Heart left ventricle (tissue), 16 donors: ENCODE measurements at places on chromosomes 1 and 21. TPM values are rescaled to one million over a fixed set of nuclear protein-coding genes. Genes with fewer than 3 reads are reported as not detected.

DNA sequence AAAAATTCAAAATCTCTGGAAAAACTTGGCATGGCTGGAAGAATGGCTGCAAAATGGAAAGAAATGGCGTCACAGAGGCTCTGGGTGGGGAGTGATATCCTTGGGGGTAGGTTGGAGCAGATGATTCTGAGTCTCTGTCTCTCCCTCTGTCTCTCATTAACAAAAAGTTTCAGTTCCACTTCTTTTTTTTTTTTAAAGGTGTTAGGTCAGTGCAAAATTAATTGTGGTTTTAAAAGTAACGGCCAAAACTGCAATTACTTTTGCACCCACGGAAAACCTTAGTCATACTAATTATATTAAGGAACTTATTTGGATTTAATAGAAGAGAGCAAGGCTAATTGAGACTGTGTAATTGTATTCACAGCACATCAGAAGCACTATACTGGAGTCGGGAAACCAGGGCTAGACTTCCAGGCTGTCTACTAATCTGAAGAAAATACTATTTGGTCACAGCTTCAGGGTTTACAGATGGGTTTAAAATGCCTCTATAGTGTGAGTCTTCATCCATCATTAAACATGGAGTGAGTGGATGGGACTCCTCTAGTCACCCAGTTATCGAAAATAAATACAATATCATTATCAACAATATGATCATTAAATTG lies 289.1 kb upstream of the PLD5 start:
- no peaks in the 10 kb centered on the region for H3K27me3 ChIP-seq
- H3K27ac ChIP-seq = no peak overlapping the region
- H3K4me3 ChIP-seq = no peak overlapping the region

The CLDN17 gene
- total RNA-seq = not detected

GRCh38 chr1:208066583-208066982 lies 155.7 kb upstream of the CD34 start:
- no peak overlapping the region for H3K27ac ChIP-seq
- H3K4me3 ChIP-seq = no peak overlapping the region
- no peaks in the 10 kb centered on the region for H3K27me3 ChIP-seq
- DNase-seq = no peak
- H3K36me3 ChIP-seq = no peaks in the 10 kb centered on the region

- H3K27me3 ChIP-seq = no peaks in the 10 kb centered on the region
- no peaks in the 10 kb centered on the region for H3K36me3 ChIP-seq
- no peak overlapping the region for H3K4me3 ChIP-seq
- no peak for DNase-seq
Measured at GRCh38 chr1:43942411-43942810, 4.3 kb upstream of the IPO13 start.

DNA sequence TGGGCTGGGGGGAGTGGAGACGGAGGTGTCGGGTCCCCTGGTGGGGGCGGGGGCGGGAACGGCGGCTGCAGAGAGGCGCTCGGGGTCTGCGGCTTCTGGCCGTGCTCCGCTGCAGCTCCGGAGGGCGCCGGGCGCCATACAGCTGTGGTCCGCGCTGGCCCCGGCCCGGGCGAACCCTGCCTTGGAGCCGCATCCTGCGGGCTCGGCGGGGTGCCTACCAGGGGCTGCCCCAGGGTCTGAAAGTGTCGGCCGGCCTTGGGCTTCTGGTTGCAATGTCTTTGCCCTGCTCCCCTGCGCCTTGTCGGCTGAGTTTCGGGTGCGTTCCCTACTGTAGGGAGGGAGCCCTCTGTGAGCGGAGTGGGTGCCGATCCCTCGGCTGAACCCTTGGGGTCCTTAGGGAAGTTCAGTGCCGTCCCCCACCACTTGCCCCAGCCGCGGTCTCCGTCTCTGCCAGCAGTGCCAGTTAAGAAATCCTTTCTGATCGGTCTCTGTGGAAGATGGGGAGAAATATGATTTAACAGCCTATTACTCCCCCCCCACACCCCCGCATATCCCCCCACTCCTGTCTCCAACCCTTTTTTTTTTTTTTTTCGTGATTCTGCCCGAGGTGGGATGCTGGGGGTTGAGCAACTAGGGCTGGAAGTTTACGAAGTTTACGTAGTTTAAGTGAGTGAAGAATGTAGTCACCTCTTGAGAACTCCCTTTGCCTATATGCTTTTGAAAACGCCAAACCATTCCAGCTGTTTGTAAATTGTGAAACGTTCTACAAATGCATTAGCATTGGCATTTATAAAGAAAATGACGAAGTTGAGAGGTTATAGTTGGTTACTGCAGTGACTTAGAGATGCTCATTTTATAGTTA lies 588 bp downstream of the NEXN start:
- no peak for DNase-seq
- H3K4me1 ChIP-seq = peaks cover 6% of the 10 kb centered on the region
- peaks cover 7% of the 10 kb centered on the region for H3K36me3 ChIP-seq

DNA sequence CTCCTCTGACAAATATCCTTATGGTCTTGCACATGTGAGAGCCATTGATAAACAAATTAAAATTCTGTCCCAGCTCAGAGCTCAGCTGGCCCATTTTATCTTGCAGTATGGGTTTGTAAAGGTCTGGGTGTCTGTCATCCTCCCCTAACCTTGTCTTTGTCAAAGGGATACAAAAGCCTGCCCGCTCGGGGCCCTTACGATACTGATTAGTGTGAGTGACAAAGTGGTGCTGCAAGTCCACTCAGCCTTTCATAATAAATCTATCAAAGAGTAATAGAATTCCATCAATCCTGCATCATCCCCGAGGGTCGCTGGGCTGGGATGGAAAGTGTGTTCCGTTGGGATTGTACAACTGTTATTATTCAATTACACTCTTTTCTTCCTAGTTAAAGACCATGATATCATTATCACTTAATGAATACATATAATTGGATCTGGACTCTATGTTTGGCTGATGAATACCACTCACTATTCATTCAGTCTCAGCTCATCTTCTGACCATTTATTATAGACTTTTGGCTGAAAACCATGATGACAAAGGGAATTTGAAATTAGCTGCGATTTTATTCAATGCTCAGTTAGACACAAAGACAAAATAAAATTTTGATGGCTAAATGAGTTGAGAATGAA lies 122.5 kb upstream of the FOXD3 start:
- no peak for DNase-seq
- no peaks in the 10 kb centered on the region for H3K4me1 ChIP-seq
- no peak overlapping the region for H3K27ac ChIP-seq
- H3K27me3 ChIP-seq = no peaks in the 10 kb centered on the region

DNA sequence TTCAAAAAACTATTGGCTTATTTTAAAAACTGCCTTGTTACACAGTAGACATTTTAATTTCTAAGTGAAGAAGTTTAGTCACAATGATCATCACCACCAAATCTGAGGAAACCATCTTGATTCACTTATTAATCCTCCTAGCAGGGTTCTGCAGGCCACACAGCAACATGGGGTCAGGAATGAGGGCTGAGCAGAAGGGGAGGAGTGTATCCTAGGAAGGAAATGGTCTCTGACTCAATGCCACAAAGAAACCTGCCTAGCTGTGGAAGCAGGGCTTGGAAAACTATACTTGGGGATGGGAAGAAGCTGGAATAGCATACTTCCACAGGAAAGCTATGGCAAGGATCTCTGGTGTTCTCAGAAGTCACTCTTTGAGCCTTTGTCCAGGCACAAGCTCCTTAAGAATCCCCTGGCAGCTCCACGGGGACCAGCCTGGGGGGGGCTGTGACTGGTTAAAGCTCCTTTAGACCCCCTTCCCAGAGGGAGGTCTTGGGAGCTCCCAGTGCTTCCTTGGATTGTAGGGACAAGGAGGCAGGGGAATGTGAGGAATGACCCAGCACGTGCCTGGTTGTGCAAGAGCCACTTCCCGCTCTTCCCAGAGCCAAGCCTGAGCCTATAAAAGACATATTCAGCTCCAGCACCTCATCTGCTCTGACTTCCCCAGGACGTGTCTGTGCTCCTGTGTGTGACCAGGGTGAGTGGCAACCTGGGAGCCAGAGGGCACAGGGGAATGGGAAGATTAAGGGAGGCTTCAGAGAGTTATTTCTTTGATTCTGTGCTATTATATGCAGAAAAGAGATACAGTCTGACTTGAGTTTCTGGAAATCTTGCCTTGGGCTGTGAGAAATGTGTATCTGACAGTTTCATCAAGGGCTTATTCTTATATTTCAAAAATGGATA lies at the start of gene LCE2A:
Gene LCE2A (plus strand): TSS at position 645 of the 900 bp plus-strand sequence. CDS start 557 bp downstream, outside the sequence.
- no peak for DNase-seq
- no peak within 1 kb of the TSS for H3K27ac ChIP-seq
- no peaks in the 10 kb centered on the region for H3K27me3 ChIP-seq
- H3K4me3 ChIP-seq = no peak within 1 kb of the TSS
- no peaks in the 10 kb centered on the region for H3K4me1 ChIP-seq

GRCh38 chr1:1232208-1232795 lies at the start of gene B3GALT6:
Gene B3GALT6 (plus strand): TSS chr1:1232237. CDS start chr1:1232279, 42 bp downstream.
- H3K36me3 ChIP-seq = peaks cover 23% of the 10 kb centered on the region
- H3K4me1 ChIP-seq = peaks cover 31% of the 10 kb centered on the region
- H3K27ac ChIP-seq = peak within 1 kb of the TSS; percentile 97
- DNase-seq = no peak

DNA sequence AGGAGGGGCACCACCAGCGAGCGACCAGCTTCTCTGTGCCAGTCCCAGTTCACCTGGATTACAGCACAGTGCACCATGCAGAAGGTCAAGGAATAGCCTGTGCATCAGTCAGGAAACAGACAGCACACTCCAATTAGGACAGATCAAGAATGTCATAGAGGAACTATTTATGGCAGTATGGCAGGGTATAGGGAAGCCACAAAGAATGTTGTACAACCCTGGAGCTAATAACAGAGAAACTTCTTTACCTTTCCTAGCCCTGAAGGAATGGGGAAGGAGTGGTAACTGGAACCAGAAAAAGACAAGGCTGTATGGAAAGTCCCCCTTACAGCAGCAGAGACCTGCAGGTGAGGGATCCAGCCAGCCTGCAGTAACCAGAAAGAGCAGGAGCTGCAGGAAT lies 87.8 kb upstream of the USP24 start:
- no peak overlapping the region for H3K27ac ChIP-seq
- no peak for DNase-seq
- H3K27me3 ChIP-seq = no peaks in the 10 kb centered on the region
- H3K36me3 ChIP-seq = no peaks in the 10 kb centered on the region
- H3K4me1 ChIP-seq = peaks cover 14% of the 10 kb centered on the region

The SELE gene
- 0.96 TPM for total RNA-seq

- H3K27me3 ChIP-seq = no peaks in the 10 kb centered on the region
- H3K4me3 ChIP-seq = no peak overlapping the region
- no peaks in the 10 kb centered on the region for H3K4me1 ChIP-seq
- H3K36me3 ChIP-seq = no peaks in the 10 kb centered on the region
- no peak for DNase-seq
Measured at GRCh38 chr1:160558660-160559380, 20.5 kb downstream of the CD84 start.

DNA sequence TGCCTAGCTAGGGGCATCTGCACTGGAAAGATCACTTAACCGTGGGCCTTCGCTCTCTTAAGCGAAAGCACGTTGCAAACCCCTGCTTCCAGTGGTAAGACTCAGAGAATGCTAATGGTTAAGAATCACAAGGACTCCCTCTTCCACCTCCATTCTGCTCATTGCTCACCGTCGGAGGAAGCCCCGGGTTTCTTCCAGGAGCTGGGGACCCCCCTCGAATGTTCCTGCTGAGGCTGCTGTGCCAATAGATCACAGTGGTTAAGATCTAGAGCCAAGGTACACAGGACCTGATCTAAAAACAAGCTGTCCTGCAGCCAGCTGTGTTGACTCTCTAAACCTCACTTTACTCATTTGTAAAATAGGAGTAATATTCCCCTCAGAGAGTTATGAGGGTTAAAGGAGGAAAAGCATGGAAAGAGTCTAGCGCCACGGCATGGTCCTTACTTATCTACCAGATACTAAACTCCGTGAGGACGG lies 765 bp downstream of the VAMP3 start:
- H3K4me1 ChIP-seq = peaks cover 15% of the 10 kb centered on the region
- H3K27me3 ChIP-seq = no peaks in the 10 kb centered on the region
- DNase-seq = no peak
- peak overlapping the region; percentile 98 for H3K27ac ChIP-seq
